CD14-positive monocyte (primary cell): ENCODE measurements at places on chromosomes 3 and 15. TPM values are rescaled to one million over a fixed set of nuclear protein-coding genes. Genes with fewer than 3 reads are reported as not detected.
A peak's percentile ranks its signal among the peaks of the same experiment; 100 is the strongest.

GRCh38 chr15:72472992-72473610 lies 1.0 kb upstream of the ARIH1 start:
- no peak for DNase-seq

DNA sequence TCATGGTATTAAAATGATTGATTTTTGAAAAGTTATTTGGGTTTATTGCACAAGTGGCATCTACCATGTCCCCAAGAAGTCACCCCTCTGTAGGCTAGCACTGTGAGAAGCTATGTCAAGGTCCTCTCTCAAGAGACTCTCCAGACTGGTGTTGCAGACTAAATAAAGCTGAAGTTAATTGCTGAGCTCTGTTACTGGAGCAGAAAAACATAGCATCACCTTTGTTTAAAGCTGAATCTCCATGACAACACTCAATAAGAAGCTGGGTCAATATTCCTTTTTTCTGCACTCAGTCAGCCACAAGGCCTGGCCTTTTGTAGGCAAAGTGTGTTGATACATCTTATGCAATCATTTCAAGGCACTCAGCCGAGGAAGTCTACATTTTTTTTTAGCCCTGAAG lies 806.6 kb upstream of the LMCD1 start:
- peak; percentile 6 for DNase-seq

- peak; percentile 79 for DNase-seq
Observed at GRCh38 chr3:152236716-152237115, 32.0 kb upstream of the MBNL1 start.

DNA sequence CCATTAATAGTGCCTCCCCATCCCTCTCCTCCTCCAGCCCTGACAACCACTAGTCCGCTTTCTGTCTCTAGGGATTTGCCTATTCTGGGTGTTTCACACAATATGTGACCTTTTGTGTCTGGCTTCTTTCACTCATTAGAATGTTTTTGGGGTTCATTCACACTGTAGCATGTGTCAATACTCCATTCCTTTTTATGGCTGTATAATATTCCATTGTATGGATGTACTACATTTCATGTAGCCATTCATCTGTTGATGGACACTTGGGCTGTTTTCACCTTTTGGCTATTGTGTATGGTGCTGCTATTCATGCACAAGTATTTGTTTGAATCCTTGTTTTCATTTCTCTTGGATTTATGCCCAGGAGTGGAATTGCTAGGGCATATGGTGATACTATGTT lies 16.5 kb downstream of the GRK7 start:
- no peak for DNase-seq

GRCh38 chr15:41530363-41530956 lies 13.6 kb downstream of the RPAP1 start:
- no peak for DNase-seq

DNA sequence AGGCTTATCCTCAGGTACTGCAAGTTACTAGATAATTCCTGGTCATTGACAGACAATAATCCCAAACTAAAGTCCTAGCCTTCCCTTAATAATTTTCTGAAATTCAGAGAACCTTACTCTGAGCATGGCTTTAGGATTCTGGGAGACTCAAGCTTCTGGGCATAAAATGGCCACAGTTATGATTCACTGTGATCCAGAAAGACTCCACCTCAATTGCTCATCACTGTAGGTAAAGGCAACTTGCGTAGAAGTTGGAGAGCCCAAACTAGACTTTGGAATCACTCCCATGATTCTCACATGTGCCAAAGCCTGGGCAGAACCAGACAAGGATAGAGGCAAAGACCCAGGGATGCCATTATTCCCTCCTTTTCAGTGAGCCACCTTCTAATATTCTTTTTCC lies 195.3 kb downstream of the OSBPL10 start:
- DNase-seq: no peak

DNA sequence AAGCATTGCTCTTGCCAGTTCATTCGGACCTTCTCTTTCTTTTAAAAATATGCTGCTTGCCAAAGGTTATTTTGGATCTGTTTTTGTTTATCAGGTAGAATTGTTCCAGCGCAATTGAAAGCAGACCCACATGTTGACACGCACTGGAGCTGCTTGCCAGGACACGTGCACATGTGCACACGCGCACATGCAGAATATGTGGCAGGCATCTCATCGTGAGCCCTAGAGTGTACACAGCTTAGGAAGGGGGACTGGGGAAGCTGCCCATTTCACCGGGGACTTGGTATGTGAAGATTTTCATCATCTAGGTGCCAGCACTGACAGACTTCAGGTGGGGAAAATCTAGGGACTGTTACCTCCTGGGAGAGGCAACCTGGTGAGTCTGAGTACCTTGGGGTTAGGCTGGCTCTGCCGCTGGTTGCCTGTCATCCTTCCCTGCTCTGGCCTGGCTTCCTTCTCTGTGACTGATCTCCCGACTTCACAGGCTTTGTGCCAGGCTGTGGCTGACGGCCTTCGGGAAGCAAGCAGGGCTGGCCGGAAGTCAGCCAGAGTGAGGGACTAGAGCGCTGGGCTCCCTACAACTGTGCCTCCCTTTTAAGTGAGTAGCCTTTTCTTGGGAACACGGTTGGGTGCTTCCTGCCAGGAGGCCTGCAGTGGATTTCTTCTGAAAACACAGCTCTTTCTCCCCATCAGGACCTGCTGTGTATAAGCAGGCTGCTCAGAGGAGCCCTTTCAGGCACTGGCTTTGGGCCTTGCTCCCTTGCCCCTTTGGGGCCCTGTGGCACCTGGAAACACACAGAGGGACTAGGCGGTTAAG lies 129.3 kb downstream of the EEFSEC start:
- DNase-seq: no peak

DNA sequence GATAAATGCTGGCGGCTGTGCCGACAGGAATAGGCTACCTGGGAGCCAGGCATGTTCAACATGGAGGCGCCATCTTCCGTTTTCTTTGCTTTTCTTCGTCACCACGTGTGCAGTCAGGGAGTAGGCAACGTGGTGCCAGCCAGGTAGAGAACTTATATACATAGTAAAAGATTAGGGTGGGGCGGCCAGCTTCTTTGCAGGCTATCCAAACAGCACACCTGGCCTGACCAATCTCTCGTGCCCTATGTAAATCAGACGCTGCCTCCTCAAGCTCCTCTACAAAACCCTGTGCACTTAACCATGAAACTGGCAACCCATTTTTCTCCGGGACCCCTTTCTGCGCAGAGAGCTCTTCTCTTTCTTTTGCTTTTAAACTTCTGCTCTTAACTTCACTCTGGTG lies 28.6 kb upstream of the OR5K4 start:
- no peak for DNase-seq

DNA sequence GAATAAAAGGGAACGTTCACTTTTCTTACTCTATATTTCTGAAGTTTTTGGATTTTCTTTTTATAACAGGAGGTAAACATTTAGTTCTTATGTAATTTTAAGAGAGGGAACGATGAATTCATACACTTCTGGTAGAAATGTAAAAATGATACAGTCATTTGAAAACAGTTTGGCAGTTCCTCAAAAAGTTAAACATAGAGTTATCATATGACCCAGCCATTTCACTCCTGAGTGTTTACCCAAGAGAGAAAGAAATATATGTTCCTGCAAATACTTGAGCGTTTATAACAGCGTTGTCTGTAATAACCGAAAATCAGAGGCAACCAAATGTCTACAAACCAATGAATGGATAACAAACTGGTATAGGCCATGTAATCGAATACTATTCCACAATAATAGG lies 20.8 kb upstream of the CCR9 start:
- no peak for DNase-seq

SMAD3 gene
- 4.4 TPM for polyA plus RNA-seq

SKOR1 gene
- not detected for polyA plus RNA-seq

BFSP2 gene
- not detected in 2 replicates for polyA plus RNA-seq

CLSTN2 gene
- not detected for polyA plus RNA-seq

NEK11 gene
- polyA plus RNA-seq: 0.31 TPM
